NCI-H1694 (cell line): ENCODE measurements at places on chromosomes 1 and 21.

DNA sequence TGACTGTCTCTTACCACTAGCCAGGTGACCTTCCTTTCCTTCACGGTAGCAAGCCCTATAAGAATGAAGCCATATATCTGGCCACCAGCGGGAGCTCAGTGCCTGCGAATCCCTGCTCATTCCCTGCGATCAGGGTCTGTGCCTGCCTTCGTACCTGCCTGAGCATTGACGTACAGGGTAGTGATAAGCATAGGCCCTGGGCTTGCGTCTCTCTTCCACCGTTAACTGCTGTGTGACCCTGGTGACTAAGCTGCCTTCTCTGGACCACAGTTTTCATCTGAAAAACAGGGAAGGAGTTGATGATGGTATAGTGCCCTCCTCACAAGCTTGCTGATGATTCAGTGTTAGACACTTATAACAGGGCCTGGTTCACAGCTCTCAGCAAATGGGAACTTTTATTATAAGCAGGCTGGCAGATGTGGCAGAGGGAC lies 4.1 kb downstream of the ZC3H12A start:
- no peak for DNase-seq

- peak; percentile 25 for DNase-seq
These were observed 26.2 kb upstream of the KNCN start for GRCh38 chr1:46577671-46578070.

- no peak for DNase-seq
These were observed 244.8 kb downstream of the ASTN1 start for GRCh38 chr1:176919386-176920378.

DNA sequence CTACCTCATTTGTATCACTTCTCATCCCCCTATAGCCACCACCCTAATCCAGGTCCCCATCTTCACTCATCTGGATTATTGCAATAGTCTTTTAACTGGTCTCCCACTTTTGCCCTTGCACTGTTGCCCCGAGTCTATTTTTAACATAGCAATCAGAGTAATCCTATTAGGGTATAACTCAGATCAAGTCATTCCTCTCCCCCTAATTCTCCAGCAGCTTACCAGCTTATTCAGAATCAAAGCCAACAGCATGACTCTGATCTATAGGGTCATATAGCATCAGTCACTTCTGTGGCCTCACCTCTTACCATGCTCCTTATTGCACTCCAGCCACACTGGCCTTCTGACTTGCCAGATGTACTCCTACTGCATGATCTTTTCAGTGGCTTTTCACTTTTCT lies 140.7 kb downstream of the PAPPA2 start:
- no peak for DNase-seq

DNA sequence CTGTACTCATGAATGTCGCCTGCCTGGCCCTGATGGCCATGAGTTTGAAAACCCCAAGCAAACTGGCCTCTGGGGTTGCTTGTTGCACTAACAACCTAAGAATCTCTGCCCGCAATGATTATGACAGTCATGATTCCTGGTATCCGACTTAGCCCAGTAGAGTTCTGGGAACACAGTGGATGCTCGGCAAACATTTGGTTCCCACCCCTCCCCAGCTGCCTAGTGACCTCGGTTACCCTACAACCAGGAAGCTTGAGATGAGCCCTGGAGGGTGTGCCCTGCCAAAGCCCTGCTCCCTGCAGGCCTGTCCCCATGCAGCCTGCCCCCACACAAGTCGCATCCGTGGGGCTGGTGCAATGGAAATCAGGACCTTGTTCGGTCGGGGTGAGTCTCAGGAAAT lies 76.0 kb upstream of the ZBTB40 start:
- DNase-seq: no peak

GRCh38 chr1:246629030-246629429 lies 62.8 kb downstream of the CNST start:
- DNase-seq: no peak

- no peak for DNase-seq
These were observed 34.8 kb downstream of the ACOT7 start for GRCh38 chr1:6358757-6359201.

DNA sequence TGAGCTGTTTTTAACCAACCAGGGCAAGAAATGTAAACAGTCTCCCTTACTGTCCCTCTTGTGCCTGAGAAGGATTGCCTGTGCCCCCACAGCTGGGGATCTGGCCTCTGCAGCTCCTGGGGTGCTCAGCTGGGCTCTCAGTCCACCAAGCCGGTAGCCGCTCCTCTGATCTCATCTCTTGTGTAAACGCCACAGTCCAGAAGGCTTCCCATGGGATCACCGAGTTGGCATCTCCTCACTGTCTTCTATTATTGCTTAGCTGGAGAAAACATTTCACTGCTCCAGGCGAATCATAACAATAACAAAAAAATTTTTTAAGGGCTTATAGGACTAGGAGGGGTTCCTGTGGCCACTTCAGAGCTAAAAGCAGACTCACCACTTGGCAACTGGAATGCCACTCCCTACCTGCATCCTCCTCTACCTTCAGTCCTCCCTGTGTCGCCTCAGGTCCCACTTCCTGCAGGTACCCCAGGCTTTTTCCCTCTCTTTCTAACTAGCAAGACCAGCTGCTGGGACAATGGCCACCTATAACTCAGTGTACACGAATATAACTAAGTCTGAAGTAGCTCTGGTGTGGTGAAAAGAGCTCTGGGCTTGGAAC lies 75.8 kb downstream of the ATP1A1 start:
- DNase-seq: no peak

GRCh38 chr1:91022518-91022929 lies 689 bp upstream of the ZNF644 start:
- DNase-seq: no peak

- no peak for DNase-seq
These were observed 42.7 kb downstream of the EBNA1BP2 start for GRCh38 chr1:43129426-43129825.

- DNase-seq: no peak
These were observed 116.8 kb downstream of the DTL start for GRCh38 chr1:212152308-212152693.

DNA sequence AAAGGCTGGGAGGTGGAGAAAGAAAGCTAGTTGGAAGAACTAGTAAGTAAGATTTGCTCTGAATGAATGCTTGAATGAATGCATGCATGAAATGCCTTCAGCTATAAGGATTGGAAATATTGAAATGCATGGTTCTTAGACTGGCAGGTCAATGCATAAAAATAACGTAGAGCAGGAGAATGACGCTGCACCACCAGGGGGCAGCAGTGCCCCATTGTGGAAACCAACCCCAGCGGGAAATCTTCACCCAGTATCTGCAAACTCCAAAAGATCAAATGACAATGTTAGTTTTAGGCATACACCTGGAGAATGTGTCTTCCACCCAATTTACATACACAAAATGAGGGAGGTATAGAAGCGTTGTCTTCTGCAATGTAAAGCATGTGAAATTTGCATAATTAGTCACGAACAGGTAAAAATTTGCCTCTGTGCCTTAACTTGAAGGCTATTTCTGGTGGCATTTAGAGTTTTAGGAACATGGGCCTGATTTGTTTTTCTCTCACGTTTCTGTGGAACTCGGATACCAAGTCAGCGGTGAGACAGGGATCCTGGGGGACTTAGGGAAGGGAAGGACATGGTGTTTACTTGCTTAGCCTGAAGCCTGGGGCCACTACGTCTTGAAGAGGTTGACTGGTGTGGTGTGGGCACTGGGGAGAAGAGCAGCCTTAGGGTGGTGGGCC lies 78.6 kb downstream of the HHAT start:
- DNase-seq: peak; percentile 69

GRCh38 chr1:9233241-9233941 lies 1.2 kb upstream of the H6PD start:
- no peak for DNase-seq

DNA sequence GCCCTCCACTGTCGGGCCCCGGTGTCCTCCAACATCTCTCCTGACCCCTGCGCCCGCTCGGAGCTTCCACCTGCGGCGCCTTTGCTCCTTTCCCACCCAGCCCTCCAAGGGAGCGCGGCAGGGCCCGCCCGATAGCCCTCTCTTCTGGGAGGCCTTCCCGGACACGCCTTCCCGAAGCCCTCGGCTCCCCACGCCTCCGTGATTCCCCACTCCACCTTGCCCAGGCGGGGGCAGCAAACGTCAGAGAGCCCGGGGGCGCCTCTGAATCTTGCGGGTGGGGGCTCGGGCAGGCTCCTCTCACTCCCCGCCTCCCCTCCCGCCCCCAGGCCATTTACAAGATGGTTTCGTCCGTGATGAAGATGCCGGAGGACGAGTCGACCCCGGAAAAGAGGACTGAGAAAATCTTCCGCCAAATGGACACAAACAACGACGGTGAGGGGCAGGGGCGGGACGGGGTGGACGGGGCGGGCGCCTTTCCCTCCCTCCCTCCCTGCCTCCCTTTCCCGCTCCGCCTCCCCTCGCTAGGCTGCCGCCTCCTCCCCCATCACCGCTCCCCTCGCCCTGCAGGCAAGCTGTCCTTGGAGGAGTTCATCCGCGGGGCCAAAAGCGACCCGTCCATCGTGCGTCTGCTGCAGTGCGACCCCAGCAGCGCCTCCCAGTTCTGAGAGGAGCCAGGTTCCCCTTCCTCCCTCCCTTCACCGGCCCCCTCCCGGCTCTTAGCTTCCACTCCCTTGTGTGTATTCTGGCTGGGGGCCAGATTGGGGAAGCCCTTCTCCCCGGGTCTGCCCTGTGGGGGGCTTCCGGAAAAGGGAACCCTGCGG lies 7.1 kb downstream of the HPCA start:
- peak; percentile 48 for DNase-seq

- peak; percentile 63 for DNase-seq
These were observed 7.6 kb upstream of the ERG start for GRCh38 chr21:38505654-38506523.

GRCh38 chr1:99782920-99783319 lies 16.5 kb upstream of the FRRS1 start:
- no peak for DNase-seq

GRCh38 chr1:243447347-243447746 lies 191.5 kb downstream of the SDCCAG8 start:
- no peak for DNase-seq

- no peak for DNase-seq
These were observed 6.6 kb upstream of the SLC35A3 start for GRCh38 chr1:99963041-99963795.
